ENCODE measurements at places on chromosomes 5 and 9.

DNA sequence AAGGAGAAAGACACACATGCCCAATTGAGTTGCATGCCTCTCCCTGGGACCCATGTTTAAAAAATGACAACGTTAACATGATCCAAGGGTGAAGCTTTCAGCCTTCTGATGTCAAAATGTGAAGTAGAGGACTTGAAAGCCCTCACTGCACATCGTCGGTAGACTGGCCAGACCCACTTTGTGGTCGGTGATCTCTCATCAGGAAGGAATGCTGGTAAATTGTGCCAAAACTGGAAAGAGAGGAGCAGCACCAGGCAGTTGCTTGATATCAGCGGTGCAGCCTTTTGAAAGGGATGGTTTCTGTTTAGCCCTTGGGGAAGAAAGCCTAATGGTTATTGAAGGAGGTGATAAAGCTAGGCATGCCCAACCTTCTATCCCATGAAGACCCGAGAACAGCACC lies 125.3 kb upstream of the MARCHF11 start:
- no peak for DNase-seq

DNA sequence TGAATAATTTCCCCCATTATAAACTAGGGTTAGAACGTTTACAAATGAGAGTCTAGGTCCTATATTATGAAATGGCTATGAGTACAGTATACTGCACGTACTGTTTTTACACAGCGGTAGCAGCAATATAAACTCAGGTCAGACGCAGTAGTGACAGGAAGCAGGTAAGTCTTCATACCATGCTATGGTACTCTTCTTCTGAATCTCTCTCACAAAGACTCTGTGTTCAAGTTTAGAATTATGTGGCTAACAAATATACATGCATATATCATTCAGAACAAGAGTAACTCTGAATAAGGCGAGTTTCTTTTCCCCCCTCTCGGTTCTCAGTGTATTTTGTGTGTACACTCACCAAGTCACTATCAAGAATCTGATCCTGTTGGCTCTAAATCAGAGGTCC lies 114.9 kb upstream of the KLF9 start:
- no peak for DNase-seq

DNA sequence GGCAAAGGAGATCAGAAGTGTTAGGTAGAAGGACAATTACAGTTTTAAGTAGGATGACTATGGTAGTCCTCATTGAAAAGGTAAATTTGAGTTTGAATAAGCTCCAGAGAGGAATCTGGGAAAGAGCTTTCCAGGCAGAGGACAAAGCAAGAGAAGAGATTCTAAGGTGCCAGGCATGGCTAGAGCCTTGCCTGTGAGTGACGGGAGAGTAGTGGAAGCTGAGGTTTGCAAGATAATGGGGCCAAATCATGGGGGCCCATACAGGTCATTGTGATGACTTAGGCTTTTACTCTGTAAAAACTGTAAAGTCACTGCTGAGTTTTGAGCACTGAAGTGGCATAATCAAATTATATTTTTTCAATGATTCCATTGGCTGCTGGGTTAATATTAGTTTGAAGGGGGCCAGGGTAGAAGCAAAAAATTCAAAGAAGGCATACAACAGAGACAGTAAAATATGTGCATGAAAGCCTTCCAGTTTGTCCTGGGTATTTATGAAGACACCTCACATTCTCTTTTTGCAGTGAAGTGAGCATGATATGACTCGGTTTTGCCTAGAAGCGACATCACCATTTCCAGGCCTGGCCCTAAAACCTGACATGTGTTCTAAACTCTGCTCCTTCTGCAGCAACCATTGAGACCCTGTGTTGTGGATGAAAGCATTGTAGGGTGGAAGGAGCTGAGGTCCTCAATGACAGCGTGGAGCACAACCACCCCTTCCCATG lies 279.8 kb upstream of the TNC start:
- no peak for DNase-seq

GRCh38 chr9:3735251-3735650 lies 209.4 kb upstream of the RFX3 start:
- no peak for DNase-seq

GRCh38 chr9:3433754-3434153 lies 92.0 kb downstream of the RFX3 start:
- DNase-seq, result no peak

- DNase-seq, result no peak
These were observed 81.6 kb downstream of the PSD2 start for GRCh38 chr5:139877129-139877597.

DNA sequence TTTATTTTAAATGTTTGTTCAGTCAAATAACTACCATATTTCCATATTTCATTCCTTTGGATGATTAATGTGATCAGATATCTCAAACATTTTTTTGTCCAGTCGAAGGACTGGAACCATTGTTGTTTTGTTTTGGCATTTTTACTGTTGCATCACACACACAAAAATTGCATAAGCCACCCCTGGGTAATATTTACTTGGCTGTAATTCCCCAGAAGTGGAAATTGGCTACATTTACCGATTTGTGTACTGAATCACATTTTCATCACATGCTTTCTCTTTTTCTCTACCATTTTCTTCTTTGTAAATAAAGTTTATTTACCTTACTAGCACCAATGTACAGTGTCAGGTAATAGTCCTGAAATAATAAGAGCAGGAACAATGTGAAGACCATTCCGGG lies 1729.7 kb upstream of the WWC1 start:
- DNase-seq, result no peak

- no peak for DNase-seq
These were observed 79.4 kb downstream of the SLCO4C1 start for GRCh38 chr5:102216678-102217077.

DNA sequence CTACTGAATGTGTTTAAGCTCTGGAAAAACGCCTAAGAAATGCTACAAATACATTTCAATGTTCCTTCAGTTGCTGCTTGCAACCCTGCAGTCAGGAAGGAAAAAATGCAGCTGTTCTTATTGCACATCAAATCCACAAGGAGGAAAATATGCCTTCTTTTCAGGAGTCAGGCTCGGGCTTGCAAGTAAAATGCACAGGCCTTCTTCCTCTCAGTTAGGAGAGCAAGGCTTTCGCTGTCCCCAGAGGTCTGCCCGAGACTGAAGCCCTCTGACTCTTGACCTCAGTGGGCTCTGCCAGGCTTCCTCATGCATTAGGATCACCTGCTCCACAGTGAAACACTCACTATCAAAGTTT lies 899 bp upstream of the SHC3 start:
- no peak for DNase-seq

- no peak for DNase-seq
These were observed 479.5 kb upstream of the PAPPA start for GRCh38 chr9:115674091-115674490.

GRCh38 chr5:152978141-152978835 lies 512.2 kb upstream of the GRIA1 start:
- DNase-seq, result no peak

GRCh38 chr9:106718936-106719335 lies 144.0 kb upstream of the ZNF462 start:
- no peak for DNase-seq

GRCh38 chr5:91898898-91899297 lies 515.8 kb upstream of the ARRDC3 start:
- no peak for DNase-seq

DNA sequence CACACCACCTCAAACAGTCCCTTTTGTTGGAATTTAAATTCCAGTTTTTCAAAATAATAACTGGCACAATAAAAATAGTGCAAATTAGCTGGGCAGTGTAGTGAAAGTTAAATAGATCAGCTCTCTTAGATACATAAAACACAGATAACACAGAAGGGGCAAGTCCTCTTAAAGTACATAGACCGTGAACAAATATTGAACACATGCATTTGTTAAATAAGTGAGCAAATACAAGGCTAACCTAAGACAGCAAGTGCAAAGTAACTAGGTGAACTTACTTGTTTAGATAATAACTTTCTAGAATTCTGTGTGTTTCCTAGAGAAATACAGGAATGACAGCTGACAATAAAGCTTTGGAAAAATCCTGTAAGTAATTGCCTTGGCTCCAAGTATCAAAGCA lies 280.1 kb downstream of the DOCK8 start:
- DNase-seq, result no peak

DNA sequence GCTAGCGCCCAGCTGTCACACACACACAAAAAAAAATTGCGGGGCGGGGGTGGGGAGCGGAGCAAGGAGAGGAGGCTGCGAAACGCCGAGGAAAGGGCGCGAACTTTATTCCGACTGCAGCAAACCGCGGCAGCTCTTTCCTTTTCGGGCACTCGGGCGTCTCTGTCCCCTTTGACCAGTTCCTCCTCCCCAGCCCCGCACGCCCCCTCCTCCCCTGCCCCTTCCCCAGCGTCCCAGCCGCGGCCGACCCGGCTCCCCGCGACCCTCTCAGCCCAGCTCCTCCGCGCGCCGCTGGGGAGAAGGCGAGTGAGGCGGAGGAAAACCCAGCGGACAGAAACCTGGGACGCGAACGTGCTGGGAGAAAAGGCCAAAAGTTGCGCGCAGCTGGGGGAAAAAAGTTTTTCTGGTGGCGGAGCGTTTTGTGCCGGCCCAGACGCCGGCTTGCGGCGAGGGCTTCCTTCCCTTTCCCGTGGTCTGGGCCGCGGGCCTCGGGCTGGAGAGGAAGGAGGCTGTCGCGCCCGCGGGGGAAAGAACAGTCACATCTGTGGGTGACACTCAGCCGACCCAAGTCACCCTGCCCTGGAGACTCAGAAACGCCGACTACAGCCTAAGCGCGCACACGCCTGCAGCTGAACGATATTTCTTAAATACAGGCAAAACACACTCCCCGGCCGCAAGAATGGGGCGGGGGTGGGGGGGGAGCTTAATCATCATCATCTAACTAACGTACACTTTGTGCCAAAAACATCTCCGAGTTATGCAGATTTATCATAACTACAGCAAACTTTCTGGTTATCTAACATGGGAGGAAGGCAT lies 1.1 kb upstream of the BNC2 start:
- peak; percentile 44 for DNase-seq

DNA sequence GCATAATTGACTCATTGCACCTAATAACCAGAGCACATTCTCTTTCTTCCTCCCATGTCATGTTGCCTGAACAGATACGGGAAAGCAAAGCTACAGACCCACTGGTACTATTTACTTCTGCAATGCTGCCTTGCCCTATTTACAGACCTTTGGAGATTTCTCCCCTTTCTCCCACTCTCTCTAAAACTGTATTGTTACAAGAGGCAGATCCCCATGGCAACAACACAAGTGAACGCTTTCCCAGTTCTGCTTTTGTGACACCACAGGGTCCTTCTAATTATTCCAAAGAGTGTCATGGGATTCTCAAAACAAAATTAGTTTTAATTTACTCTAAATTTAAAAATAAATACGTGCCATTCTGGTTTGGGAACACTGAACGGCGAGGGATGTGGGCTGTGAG lies 104.7 kb downstream of the KCTD16 start:
- no peak for DNase-seq

GRCh38 chr5:133534566-133534965 lies 77.8 kb downstream of the FSTL4 start:
- DNase-seq, result no peak

GRCh38 chr5:169356181-169356580 lies 55.2 kb upstream of the SLIT3 start:
- DNase-seq, result no peak

GRCh38 chr5:387491-388265 lies 55.3 kb upstream of the EXOC3 start:
- peak; percentile 39 for DNase-seq

DNA sequence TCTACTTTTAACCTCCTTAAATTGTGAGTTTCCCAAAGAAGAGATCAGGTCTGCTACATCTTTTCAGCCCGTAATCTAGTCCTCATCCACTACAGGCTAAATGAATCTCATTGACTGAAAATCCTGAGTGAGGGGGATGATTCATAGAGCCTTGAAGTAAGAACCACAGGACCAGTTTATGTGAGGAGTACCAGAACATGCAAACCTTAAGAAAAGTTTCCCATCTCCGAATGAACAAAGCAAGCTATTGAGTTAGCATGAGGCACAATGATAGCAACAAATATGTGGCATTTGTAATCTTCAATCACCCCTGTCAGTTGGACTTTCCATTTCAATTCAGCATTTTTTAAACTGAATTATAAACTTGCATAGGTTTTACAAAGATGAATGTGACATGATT lies 197.0 kb downstream of the ALDH1A1 start:
- no peak for DNase-seq

DNA sequence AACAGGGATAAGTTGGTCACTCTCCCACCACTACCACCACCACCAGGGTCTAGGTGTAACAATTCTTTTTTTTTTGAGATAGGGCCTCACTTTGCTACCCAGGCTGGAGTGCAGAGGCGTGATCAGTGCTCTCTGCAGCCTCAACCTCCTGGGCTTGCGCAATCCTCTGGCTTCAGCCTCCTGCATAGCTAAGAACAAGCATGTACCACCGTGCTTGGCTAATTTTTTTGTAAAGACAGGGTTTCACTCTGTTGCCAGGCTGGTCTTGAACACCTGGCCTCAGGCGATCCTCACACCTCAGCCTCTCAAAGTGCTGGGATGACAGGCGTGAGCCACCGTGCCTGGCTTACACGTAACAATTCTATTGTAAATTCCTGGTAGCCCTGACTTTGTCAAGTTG lies 27.5 kb downstream of the CORO2A start:
- no peak for DNase-seq

- no peak for DNase-seq
These were observed 3.3 kb downstream of the TLX3 start for GRCh38 chr5:171312129-171312974.

- no peak for DNase-seq
These were observed 41.4 kb downstream of the CDC42SE2 start for GRCh38 chr5:131305138-131305689.

GRCh38 chr5:69432412-69433206 lies 17.7 kb downstream of the MARVELD2 start:
- DNase-seq, result no peak

- peak; percentile 16 for DNase-seq
These were observed 1.5 kb downstream of the TOR2A start for GRCh38 chr9:127733614-127734013.

DNA sequence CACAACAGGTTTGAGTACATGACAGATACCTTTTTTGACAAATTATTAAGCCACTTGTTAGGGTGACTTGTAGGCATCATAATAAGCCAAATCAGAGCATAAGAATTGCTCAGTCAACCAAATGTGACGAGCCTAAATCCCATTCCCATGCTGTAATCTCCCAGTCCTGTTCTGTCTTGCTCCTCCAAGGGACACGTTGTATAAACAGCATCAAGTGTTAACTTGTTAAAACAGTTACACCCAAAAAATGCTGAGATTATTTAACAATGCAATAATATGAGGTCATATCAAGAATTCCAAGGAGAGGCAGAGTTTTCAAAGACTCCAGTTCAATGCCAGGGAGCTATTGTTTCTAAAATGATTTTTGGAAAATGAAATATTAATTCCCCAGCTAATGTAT lies 76.2 kb downstream of the SH3TC2 start:
- no peak for DNase-seq

- DNase-seq, result no peak
These were observed 9.8 kb downstream of the SLC44A1 start for GRCh38 chr9:105254226-105254625.

GRCh38 chr5:34411470-34412346 lies 244.4 kb upstream of the RAI14 start:
- no peak for DNase-seq

Measured in inflammatory macrophage treated with lipopolysaccharide for 1 hour (primary cell).